Tibial artery (tissue), 4 donors: ENCODE measurements at places on chromosomes 1 and 21.

DNA sequence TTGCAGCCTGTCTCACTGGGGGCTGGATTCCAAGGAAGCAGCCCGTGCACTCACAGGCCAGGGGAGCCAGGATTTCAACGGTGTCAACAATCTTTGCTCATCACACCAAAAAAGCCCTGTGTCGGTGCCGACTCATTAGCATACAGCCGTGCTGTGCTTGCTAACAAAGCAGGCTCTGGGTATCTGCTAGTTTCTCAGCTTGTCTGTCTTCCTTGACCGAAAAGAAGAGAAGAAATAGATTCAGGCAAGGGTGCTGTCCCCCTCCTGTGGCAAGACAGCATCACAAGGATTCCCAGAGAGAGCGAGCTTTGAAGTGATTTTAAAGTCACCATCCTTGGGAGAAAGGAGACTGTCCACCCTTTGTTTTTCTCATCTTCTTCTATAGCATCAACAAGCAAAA, 214.7 kb downstream of the SDCCAG8 start:
- DNase-seq: no peak

DNA sequence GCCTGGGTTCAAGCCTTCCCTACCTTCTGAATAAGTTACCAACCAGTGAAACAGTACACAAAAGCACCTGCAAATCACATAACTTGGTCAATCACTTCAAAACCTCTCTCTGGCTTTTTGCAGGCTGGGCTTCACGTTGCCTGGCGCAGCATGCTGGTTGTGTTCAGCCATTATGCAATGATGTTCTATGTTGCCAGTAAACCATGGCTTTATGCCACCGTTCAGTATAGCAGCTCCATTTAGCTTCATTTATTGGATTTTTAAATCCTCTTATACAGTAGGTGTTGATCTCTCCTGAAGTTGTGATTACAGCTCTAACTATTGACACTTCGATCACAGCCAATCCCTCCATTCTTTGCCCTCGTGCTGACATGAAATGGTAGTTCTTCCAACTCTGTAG, 233.6 kb upstream of the PTBP2 start:
- DNase-seq: peak; percentile 65

- DNase-seq: peak; percentile 66
Measured at GRCh38 chr1:192575499-192576189, at the start of gene RGS1. Gene RGS1 (plus strand): TSS chr1:192575773. CDS start chr1:192575793, 20 bp downstream.

- DNase-seq: no peak
Measured at GRCh38 chr1:53160924-53161378, 18.5 kb upstream of the SLC1A7 start.

DNA sequence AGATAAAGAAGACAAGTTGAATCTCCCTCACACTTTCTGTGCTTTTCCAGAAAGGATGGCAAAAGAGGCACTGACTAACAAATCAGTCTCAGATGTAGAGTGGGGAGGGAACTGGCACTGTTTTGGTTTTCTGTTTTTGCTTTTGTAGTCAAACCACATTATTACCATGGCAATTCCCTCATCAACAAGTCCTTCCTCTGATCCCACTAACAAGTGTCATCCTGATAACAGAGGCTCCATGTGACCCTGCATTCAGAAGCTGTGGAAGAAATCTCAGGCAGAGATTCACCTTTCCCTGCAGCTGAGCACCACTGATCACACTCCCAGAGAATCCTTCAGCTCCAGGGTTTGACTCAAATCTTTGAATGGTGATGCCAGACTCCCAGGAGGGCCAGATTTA, 203.4 kb downstream of the TNR start:
- no peak for DNase-seq
